GM13977 (cell line): ENCODE measurements at places on chromosomes 12 and 14.
A peak's percentile ranks its signal among the peaks of the same experiment; 100 is the strongest.

- DNase-seq = no peak
Measured at GRCh38 chr14:28461389-28461788, 305.2 kb upstream of the FOXG1 start.

- DNase-seq = peak; percentile 14
Measured at GRCh38 chr14:54253195-54253947, 143.4 kb upstream of the CDKN3 start.

- DNase-seq = no peak
Measured at GRCh38 chr14:35158951-35159653, 36.8 kb downstream of the PRORP start.

- no peak for DNase-seq
Measured at GRCh38 chr12:26976687-26977086, 37.5 kb downstream of the TM7SF3 start.

DNA sequence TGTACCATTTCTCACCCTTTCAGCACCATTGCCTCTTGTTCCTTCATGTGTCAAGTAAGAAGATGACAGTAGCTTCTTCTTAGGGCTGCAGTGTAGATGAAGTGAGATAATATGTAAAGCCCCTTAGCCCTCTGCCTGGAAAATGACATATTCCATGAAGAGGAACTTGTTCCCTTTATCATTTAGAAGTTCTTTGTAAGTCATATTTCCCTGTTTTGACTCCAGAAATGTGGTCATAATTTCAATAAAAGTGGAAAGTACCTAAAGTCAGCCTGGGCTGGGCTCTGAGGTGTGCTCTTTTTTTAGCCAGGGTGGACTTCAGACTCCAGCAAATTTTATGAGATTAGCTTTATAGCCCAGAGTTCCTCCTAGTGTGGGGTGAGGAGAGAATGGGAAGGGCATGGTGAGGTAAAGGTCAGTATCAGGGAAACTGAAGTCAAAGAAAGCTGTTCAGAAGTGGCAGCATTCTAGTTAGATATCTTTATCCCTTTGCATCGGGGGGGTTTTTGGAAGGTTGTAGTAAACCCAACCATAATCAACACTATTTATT, 92.5 kb downstream of the TMCC3 start:
- no peak for DNase-seq

DNA sequence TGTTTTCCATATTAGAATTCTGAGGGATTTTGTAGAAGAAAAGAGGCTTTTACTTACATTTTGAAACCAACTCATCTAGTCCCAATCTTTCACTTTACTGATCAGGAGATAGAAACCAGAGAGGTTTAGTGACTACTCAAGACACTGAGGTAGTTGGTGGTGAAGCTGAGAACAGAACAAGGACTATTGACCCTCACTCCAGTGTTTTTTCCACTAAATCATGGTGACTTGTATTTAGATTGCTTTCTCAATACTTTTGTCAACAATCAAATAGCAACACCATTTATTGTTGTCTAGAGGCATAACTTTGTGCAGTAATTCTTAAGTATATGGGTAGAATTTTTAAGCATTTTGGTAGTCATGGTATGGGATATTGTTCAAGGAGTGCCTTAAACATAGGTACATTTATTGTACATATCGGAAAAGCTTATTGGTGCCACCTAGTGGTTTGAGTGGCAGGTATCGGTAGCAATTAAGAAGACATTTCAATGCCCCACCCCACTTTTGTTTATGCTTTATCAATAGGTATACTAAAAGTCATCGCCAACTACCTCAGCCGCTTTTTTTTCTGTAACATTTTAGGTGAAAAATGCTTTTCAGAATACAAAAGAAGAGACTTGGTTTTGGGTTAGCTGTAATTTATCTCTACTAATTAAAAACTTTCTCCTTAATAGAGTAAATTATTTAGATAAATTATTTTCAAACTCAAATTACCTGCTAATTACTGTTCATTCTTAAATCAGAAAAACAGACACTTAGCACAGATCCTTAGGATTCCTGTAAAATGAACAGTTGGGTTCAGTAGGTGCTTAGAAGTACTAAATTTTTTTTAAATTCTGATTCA, 47.3 kb upstream of the PAWR start:
- DNase-seq = peak; percentile 50
